ENCODE measurements at places on chromosomes 5 and 9.
A peak's percentile ranks its signal among the peaks of the same experiment; 100 is the strongest.

- no peak for DNase-seq
Observed at GRCh38 chr9:117278020-117278419, 136.8 kb downstream of the ASTN2 start.

GRCh38 chr9:22913026-22913425 is 466.4 kb downstream of the DMRTA1 start:
- DNase-seq, result no peak

GRCh38 chr5:176447591-176447977 is 601 bp upstream of the FAF2 start:
- no peak for DNase-seq

DNA sequence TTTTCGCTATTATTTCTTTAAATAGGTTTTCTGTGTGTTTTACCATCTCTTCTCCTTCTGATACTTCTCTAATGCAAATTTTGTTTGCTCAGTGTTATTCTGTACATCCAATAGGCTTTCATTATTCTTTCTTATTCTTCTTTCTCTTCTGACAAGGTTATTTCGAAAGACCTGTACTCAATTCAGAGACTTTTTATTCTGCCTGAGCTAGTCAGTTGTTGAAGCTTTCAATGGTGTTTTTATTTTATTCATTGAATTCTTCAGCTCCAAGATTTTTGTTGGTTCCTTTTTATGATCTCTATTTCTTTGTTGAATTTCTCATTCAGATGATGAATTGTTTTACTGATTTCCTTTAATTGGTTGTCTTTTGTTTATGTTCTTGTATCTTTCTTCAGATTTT is 706.2 kb downstream of the NR2F1-AS1 start:
- no peak for DNase-seq

DNA sequence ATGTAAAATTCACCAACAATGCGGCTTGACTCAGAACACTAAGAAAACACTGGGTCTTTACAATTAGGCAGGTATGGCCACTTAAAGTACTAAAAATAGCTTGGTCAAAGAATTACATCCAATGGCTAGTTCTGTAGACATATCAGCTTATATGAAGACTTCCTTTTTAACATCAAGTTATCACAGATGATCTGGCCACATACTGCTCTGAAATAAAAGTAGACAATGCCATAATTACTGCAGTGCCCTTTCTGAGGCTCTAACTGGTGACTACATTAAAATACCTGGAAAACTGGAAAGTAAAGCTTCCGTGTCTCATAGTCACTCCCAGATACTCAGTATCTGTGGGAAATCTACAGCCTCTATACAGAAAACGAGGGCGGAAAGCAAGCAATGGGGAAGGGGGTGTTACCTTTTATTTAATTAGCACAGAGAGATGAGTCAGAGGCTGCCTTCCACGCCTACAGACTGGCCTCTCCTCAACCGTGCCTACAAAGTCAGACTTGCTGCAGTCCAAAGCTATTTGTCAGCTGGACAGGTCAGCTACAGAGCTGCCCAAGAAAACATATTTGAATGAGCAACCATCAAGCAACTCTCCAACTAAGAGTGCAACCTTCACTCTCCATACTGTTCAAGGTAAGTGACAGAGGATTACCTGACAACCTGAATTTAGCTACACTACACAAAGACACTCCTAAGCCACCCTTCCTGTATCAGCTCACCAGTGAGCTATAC is 8.7 kb downstream of the SERINC5 start:
- no peak for DNase-seq

DNA sequence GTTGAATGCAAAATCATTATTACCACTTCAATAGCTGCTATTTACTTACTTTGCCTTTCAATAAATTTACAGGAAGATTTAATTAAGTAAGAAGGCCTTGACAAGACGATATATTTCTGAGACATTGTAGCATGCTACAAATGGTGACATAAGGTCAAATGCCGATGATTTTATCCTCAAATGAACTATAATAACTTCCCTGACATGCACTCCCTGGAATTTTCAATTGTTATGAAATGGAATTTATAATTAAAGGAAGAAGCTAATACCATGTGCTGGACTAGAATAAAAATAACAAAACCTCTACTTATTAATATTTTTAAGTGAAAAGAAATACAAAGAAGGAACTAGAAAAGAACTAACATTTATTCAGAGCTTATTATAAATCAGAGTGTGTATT is 30.2 kb upstream of the ITGA1 start:
- DNase-seq, result no peak

DNA sequence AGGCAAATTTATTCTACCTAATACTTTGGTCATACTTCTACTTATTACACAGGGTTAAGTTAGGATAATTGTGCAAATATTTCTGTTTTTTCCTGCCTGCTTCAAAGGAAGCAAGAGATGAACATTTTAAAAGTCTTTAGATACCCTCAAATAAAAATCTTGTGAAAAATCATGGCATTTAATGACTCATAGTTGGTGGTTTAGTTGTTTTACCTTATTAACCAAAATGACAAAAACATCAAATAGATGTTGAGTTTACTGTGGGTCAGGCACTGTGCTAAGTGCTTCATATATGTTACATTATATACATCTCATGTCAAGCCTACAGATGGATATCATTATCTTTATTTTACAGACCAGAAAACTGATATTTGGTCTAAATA is 54.4 kb downstream of the ZNF474 start:
- DNase-seq, result no peak

DNA sequence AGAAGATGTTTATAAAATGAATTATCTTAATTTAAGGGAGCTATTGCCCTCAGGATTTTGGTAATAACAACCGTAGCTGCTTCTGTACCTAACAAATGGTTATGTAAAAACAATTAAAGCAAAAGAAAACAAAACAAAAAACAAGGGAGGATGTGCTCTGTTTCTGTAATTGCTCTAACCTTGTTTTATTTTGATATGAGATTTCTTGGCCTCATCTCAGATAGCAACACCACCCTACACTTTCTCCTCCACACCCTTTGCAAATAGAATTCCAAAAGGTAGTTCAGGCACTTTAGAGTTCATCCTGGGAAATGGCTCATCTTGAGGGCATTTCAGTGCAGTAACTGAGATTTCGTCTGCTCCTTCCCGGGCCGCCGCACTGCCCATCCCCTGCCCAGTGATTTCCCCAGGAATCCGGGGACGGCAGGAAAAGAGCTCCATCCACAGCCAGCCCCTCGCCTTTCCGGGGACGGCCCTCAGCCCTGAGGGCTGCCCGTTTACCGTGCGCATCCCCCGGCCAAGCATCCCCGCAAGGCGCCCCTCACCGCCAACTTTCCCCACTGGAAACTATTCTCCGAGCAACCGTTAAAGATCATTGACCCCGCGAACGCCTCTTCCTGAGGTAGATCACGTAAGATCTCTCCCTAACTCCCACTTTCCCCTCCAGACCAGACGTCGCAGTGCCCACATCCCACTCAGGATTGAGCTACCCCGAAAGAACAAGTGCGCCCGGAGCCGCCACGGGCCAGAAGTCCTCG is 1.2 kb downstream of the FNBP1 start:
- DNase-seq, result no peak

DNA sequence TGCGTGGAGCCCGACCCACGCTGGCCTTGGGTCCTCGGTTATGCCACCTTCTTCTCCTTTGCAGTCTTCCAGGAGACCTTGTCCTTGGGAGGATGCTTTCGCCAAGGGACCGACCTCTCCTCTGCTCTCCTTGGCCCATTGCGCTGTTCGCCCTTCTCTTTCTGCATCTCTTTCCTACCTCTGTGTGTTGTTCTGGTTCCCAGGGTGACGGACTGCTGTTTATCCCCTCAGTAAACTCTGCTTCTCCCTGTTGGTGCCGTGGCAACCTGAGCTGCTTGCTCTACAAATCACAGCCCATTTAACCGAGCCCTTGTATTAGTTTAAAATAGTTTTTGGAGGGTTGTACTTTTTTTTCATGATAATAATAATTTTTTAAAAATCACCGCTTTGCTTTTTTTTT is 97.9 kb downstream of the DAPK1 start:
- DNase-seq, result no peak

- no peak for DNase-seq
Observed at GRCh38 chr5:72130351-72130761, 23.1 kb downstream of the MAP1B start.

DNA sequence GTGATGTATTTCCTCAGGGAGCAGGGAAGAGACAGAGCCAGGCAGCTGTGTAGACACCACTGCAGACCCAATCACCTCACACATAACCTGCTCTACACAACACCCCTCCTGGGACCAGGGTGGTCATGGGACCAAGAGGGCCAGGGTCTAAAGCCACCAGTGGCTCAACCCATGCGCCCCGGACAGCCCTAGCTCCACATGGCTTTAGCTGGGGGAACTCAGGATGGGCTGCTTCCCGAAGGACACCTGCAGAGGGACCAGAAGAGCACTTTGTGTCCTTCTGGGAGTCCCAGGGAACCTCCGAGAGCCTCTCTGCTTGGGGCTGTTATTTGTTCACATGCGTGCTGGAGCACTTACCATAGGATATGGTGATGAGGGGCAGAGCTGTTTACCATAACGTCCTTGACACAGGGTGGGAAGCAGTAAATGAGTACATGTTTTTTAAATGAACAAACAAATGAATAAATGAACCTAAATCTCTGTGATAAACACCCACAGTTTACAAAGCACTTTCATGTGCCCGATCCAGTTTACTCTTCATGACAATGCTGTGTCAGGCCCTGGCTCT is 12.3 kb downstream of the SEPTIN8 start:
- DNase-seq, result no peak

GRCh38 chr5:150596826-150597225 is 43.6 kb upstream of the SYNPO start:
- no peak for DNase-seq

GRCh38 chr9:129609486-129610212 is 11.3 kb downstream of the C9orf50 start:
- DNase-seq, result no peak

- DNase-seq, result no peak
Observed at GRCh38 chr9:114198249-114199040, 43.1 kb downstream of the COL27A1 start.

- DNase-seq, result no peak
Observed at GRCh38 chr5:105659396-105659795, 2011.3 kb downstream of the EFNA5 start.

DNA sequence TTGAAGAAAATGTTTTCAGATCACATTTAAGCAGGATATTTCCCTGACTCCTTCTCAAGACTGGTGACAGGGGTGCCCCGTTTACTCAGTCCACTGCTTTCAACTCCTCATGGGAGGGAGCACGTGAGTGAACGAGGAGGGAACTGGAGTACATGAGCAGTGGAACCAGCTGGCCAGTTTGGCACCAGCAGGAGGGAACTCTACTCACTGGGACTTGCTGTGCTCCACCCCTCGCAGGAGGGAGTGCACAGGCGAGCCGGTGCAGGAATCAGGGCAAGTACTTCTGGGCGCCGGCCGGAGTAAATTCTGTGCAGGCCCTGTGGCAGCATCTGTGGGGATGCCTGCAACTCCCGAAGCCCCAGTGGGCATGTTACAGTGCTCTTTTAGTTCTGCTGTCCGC is 1941.1 kb upstream of the C9orf72 start:
- no peak for DNase-seq

- no peak for DNase-seq
Observed at GRCh38 chr9:93308158-93308602, 124.2 kb downstream of the WNK2 start.

- no peak for DNase-seq
Observed at GRCh38 chr5:181063514-181063913, 23.4 kb downstream of the BTNL9 start.

DNA sequence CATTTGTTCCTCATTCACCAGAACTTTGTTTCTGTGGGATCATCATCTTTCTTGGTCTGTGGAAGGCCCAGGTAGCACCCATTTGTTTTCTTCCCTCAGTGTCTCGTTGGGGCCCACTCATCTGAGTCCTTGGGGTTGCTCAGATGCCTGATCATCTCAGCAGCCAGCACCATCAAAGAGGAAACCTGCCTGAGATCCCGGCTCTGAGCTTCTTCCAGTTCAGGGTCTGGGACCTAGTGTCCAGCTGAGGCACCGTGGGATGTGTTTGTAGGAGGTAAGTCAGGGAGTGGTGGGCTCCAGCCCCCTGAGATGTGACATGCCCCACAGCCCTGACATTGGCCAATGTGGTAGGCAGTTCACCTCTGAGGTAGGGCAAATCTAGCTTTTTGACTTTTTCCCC is 9.4 kb upstream of the CD180 start:
- no peak for DNase-seq

GRCh38 chr5:136054142-136055019 is 25.6 kb downstream of the TGFBI start:
- no peak for DNase-seq

- no peak for DNase-seq
Observed at GRCh38 chr5:10133830-10134229, 115.9 kb downstream of the ATPSCKMT start.

DNA sequence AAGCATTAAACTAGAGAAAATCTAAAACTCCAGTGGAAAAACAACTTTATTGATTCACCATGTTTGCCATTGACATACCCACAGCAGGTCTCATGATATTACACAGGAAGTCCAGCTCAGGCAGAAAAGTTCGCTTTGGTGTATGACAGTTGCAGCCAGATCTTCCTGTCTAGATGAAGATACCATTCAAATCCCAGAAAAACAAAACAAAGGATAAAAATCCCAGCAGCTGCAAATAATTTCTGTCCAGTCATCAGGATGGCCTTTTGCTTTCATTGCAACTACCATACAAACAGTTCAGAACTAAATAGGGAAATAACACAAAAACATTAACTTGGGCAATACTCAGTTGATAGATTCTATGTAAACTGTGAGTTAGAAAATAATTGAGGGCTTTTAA is 136.0 kb upstream of the NREP start:
- no peak for DNase-seq

DNA sequence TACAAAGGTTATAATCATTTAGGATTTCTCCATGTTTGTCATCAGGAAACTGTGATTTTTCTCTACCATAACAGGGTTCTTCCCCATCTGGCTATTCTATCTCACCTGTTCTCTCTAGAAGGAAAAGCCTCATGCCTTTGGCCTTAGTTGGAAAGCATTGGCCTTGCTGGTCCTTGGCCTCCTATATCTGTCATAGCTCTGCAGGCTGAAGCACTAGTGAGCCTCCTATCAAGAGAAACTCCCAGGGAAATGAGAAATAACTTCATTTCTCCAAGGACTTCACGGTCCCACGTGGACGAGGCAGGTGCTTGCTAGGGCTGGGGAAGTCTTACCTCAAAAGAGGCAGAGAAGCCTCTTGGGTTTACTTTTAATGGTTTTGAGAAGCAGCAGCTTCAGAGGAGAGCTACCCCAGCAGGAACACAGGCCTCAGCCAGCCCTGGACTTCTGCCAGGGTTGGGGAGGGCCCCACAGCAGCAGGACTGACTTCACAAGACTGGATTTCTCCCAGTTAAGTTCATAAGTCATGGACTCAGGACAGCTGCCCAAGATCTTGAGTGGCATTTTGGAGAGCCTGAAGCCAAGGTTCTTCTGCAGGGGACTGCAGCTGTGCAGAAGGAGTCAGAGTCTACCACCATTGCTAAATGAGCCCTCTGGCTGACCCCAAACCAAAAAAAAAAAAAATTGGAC is 15.8 kb upstream of the PSAT1 start:
- peak; percentile 48 for DNase-seq

Measured in liver (tissue), 10 donors.